ENCODE measurements at places on chromosomes 7 and 10.

- no peak for DNase-seq
These were observed 64.4 kb upstream of the CFAP46 start for GRCh38 chr10:133006806-133007205.

- no peak for DNase-seq
These were observed 64.4 kb upstream of the SKAP2 start for GRCh38 chr7:26928703-26929347.

- DNase-seq: no peak
These were observed 187.0 kb upstream of the CCDC6 start for GRCh38 chr10:60093317-60093716.

- no peak for DNase-seq
These were observed 47.5 kb downstream of the RELN start for GRCh38 chr7:103941976-103942375.

DNA sequence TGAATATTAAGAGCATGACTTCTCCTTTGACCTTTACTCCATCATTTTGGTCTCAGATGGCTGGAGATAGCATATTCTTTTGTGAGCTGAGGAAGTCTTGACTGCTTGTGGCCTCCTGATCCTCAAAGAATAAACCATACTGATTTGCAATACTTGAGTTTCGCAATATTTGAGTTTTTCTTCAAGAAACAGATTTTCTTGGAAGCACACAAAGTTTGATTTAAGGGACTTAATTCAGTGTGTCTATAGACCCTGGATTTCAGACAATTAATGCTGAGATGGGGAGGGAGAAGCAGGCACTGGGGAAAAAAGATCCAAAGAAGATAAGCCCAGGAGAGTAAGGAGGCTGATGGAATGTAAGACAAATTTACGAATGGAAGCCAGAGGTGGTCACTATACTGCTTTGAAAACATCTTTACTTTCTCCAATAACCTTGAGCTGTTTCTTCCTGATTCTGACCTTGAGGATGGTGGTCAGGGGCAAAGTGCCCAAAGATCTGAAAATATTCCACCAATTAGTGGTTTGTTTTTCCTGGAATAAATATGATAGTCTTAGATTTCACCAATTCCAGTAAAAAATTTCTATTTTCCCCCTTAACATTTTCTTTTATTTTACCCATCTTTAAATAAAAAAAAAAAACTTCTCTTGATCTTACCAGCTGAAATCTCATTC lies 7.5 kb downstream of the EPDR1 start:
- DNase-seq: no peak

- no peak for DNase-seq
These were observed 47.0 kb upstream of the CDK1 start for GRCh38 chr10:60731134-60731885.

DNA sequence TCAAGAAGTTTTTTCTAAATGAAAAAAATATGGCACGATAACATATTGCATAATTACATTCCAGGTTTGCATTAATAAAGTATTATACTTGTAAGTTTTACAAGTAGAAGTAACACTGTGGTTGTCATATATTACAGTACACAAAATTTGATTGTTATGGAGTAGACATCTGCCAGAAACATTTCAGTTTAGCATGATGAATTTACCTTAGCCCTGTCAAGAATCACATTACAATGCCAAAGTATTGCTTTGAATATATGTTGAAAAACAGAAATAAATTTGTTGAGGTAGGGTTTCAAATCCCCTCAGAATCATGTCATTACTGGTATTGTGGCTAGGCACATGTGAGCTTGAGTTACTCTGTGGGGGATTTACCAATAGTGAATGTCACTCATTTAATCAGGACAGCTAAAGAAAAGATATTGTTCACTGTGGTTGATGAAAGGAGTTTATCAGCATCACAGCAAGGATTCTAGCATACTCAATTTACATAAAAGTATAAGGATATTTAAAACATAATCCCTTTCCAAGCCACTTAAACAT lies 112.1 kb downstream of the MDFIC start:
- no peak for DNase-seq

DNA sequence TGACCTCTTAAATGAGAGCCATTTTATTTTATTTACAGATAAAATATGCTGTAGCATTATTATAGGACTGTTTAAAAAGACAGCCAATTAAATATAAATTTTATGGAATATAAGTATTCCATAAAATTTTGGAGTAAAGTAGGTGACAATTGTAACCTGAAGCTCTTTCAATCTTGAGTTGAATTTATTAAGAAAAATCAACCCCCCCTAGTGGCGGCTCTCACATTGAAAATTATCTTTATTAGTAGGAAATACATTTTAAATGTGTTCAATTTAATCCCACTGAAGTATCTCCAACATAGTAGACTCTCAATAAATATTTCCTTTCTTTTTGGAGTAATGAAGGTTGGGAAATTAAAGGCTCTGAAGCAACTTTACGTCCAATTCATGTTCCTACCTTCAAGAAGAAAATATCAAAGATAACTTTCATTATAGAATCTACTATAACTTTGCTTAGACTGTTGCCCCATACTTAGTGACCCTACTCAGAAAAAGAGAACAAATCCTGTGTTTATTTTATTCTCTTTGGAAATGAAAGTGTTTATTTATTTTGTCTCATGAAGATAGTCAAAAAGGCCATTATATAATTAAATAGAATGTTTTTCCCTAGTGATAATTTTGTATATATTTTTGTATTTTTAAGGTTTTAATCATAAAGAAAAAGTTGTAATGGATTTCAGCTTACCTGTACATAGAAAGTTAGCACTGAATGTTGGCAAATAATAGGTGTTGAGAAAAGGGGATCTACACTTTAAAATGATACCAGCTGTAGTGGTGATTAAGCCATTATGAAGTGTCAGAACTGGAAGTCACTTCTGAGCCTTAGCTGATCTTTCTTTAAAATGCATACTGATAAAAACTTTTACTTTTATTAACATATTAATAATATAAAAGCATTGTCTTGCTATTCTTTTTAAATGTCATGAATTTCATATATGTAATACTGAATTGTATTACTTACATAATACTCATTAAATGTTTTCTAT lies 3.3 kb downstream of the AHR start:
- no peak for DNase-seq

GRCh38 chr10:600234-600633 lies 89.2 kb downstream of the DIP2C start:
- no peak for DNase-seq

DNA sequence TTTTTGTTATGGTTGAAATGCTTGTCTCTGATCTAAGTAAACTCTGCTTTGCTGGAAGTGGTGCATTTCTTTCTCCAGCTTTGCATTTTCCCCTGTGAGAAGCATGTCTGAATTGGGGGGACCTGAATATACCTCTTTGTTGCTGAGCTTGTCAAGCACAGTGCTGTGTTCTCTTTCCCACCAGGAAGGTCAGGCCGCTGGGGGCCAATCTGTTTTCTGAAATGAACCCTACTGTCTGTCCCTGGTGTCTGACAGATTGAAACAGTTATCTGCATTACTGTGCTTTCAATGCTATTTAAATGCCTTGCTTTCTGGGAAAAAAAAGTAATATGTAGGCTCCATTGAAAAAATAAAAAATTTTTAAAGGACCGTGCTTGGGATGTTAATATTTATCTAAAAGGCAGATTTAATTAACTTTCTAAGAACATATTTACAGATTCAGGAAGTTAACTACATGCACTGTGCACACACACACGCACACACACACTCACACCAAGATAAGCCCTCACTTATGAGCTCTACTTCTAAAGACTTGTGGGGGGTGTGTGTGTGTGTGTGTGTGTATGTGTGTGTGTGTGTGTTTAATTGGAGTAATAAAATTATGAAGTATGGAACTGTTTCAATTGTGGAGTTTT lies 127.0 kb upstream of the FZD1 start:
- no peak for DNase-seq

GRCh38 chr10:75449382-75450074 lies 18.1 kb downstream of the LRMDA start:
- DNase-seq: no peak

DNA sequence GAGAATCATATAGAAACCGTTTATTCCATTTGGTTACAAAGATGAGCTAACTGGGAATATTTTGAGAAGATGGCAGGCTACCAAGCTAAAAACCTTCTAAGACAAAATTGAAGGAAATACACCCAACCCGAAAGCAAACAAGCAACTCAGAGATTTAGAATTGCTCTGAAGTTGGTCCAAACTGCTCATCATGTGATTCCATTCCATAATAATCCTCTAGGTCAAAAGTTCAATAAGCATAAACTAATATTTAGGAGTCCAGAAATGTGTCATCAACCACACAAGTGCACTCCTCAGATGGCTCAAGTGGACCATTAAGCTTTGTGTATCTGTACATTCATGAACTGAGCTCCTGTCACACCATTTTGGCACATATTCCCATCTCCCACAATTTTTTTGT lies 28.7 kb downstream of the DGKI start:
- DNase-seq: no peak

GRCh38 chr7:2566890-2567678 lies 8.3 kb downstream of the IQCE start:
- no peak for DNase-seq

- DNase-seq: no peak
These were observed 30.4 kb downstream of the FAM53B start for GRCh38 chr10:124713679-124714255.

GRCh38 chr10:97154781-97155180 lies 31.0 kb downstream of the SLIT1 start:
- DNase-seq: no peak

DNA sequence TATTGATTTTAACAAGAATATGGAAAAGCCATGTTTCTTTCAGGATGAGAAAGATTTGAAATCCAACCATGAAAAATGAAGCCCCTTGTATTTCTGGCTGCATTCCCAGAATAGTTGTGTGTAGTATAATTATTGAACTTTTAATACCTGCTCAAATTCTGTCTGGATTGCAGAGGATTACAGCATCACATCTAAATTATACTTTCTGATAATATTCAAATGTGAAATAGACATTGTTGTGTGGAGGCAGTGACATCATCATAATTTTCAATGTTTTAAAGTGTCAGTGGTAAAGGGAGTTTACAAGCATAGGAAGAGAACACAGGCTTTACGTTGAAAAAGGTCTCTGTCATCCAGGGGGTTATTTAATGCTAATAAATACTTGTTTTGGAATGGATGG lies 93.4 kb downstream of the POLL start:
- DNase-seq: no peak

DNA sequence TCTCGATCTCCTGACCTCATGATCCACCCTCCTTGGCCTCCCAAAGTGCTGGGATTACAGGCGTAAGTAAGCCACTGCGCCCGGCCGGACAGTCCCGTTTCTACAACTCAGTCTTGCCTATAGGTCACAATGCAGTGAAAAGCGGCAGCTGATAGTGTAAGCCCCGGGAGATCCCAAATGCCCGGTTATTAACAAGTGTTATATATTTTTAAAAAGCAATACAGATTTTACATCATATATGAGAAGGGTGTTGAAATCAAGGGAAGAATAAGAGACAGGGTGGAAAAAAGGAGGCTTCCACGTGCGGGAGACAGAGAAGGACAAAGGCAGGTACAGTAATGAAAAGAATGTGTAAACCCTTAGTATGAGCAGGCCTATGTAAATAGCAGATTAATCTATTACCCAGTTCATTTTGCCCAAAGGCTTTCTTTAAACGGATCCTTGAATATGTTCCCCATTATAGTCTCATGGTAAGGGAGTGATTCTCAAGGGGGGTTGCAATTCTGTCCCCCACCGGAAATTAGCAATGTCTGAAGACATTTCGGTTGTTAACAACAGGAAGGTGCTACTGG lies 170.8 kb downstream of the PDE1C start:
- DNase-seq: no peak

DNA sequence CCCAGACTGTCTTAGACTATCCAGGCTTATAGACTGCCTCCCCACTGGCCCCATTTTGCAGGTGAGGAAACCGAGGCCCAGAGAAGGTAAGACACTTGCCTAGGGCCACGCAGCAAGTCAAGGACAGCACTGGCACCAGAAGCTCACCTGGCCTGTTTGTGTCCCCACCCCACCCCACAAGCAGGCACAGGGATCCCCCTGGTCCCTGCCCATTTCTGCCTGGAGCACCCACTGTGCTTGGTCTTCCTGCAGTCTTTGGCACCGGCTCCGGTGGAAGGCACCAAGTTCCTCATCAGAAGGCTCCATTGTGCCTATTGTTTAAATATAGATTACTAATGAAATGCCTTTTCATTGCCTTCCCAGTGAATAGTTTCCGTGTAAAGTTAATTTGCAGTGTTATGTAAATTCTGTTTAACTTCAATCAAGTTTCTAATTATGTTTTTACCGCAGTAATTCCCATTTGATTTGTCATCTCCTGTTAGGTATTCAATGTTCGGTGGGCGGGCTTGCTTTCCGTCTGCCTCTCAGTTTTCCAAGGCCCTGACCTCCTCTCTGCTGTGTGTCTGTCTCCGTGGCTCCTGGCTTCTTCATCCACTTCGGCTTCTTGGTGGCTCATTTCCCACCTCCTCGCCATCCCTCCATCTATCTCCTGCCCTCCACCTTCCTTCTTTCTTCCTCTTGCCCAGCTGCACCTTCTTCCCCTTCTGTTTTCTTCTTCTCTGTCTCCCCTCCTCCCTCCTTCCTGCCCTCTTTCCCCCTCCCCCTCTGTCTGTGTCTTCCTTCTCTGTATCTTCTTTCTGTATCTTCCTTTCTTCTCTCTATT lies 75.8 kb downstream of the ZMIZ1 start:
- no peak for DNase-seq

DNA sequence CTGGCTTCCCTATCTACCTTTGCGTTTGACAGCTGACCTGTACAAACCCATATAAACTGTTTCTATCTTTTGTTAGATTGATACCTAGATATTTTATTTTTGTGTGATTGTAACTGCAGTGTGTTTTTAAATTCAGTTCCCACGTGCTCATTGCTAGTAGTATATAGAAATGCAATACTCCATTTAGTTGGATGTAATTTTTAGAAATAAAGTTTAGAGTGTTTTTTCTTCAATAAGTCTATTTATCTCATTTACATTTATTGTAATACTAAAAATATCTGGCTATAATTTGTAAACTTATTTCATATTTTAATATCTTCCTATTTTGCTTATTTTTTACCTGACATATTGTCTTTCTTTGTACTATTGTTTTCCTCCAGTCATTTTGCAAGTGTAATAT lies 329.7 kb upstream of the ADARB2 start:
- no peak for DNase-seq

GRCh38 chr10:19862811-19863515 lies 46.7 kb downstream of the PLXDC2 start:
- no peak for DNase-seq

DNA sequence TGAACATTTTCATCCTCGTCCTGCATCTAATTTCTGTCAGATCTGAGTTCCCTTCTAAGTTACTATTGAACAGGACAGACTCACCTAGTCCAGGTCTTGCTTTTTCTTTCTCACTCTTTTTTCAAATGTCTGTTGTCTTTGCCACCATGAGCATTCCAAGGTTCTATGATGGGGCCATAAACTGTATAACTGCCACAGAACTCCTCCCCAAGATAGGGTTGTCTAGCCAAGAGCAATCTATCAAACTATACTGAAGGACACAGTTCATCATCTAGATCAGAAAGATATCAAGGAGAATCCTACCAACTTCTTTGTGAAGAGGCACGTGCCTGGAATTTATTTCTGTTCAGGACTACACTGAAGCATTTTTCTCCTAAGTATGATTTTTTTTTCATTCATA lies 50.1 kb upstream of the FEZF1 start:
- DNase-seq: no peak
